ENCODE measurements at places on chromosomes 1 and 21.

GRCh38 chr1:93705892-93706500 lies 24.4 kb upstream of the BCAR3 start:
- DNase-seq = peak; percentile 18

DNA sequence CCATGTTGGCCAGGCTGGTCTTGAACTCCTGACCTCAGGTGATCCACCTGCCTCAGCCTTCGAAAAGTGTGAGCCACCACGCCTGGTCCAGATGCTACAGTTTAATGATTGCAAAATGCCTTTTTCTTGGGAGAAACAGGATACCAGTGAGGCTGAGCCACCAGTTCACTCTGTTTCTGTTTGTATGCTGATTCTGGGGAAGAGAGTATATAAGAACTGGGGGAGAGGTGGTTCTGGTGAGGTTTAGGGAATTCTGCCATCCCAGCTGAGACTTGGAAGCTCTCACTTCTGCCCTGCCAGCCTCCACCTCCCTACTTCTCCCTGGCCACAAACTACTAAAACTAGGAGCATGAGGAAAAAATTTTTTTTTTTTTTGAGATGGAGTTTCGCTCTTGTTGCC lies 8.1 kb upstream of the PMF1 start:
- DNase-seq = no peak

DNA sequence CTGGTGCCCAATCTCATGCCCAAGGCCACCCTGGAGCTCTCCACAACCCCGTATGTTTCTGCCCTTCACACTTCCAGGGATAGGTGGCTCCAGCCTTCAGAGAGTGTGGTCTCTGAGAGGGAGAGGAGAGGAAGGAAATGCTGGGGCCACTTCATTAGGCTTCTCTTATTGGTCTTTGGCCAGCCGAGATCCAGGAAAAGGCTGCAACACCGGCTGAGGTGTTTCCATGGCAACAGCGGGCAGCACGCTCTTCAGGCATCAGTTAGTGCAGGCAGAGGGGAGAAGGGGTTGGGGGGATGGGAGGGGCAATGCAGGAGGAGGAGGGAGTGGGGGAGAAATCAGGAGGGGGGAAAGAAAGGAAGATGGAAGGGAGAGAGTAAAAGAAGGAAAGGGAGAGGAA lies 275.1 kb upstream of the GJB5 start:
- DNase-seq = no peak

GRCh38 chr1:1199141-1199960 lies 7.0 kb downstream of the TNFRSF18 start:
- DNase-seq = no peak

DNA sequence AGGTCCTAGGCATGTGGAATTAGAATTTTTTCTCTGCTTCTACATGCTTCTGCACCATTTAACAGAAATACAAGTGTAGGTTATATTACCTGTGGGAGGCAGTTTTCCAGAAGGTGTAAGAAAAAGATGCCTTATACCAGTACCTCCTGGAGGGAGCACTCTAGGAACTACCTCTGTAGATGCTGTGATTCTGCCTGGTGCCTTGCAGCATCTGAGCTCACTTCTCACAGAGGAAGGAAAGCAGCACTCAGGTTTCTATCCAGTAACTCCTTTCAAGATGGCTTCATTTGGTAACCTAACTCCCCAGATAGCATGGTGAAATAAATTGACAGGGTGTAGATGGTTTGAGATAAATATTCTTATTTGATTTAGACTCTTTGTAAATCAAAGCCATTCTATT lies 50.3 kb downstream of the GIPC2 start:
- DNase-seq = no peak

DNA sequence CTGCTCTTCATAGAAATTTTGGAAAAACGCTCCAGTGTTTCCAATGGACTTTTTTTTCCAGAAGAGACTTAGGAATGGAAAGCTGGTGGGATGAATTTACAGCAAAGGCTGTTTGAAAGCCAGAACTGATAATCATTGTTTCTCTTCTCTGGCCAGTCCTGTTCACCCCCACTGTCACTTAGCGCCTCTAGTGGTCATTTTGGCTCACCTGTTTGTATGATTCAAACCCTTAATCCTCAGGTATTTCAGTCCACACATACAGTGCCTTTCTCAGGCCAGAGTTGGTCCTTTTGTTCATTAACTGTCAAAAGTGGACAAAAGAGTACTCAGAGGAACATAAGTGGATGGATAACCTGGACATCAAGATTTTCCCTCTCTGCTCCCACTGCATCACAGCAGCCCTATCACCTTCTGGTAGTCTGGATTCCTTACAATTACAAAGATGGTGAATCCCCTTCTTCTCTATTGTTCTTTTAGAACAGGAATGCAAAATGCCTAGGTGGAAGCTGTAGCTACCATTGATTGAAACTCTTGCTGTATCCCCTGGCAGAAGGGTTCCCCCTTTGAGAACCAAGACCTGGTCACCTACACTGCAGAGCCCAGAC lies 177.6 kb upstream of the OLFM3 start:
- peak; percentile 26 for DNase-seq
